Activated T-helper 1 cell treated with anti-CD3 and anti-CD28 coated beads, Interleukin-12 subunit alpha, Interleukin-12 subunit beta, Interleukin-2, Interleukin-4 antibody, amounts not matched to agents 30 ng/mL and 10 ng/mL and 1 ng/mL, durations not matched to agents 14 hours and 24 hours and 36 hours (primary cell): ENCODE measurements at places on chromosomes 3 and 15. TPM values are rescaled to one million over a fixed set of nuclear protein-coding genes. Genes with fewer than 3 reads are reported as not detected.

Gene TUSC7
- not detected in 2 replicates for total RNA-seq

Gene SNTN
- not detected in 2 replicates for total RNA-seq

Gene CLDN16
- not detected in 2 replicates for total RNA-seq

DNA sequence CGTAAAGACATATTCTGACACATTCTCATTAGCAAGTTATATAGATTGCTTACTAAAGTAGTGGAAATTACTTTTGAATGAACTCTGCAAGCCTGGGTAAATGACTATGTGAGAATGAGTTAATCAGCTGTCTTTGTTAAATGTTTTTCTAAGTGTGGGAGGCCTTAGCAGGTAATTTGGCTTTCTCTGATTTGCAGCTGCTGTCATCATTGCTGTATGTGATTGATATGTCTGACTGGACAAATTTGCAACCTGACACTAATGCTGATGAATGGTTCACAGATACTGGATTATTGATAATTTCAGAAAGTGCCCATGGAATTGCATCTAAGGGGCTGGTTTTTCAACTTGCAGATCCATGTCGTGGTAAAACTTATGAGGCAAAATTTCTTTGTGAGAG is 372.2 kb upstream of the SGO1 start:
- no peaks in the 10 kb centered on the region for H3K27me3 ChIP-seq
- H3K27ac ChIP-seq = no peak overlapping the region
- H3K4me3 ChIP-seq = no peak overlapping the region
- no peaks in the 10 kb centered on the region for H3K36me3 ChIP-seq
- H3K4me1 ChIP-seq = no peaks in the 10 kb centered on the region

DNA sequence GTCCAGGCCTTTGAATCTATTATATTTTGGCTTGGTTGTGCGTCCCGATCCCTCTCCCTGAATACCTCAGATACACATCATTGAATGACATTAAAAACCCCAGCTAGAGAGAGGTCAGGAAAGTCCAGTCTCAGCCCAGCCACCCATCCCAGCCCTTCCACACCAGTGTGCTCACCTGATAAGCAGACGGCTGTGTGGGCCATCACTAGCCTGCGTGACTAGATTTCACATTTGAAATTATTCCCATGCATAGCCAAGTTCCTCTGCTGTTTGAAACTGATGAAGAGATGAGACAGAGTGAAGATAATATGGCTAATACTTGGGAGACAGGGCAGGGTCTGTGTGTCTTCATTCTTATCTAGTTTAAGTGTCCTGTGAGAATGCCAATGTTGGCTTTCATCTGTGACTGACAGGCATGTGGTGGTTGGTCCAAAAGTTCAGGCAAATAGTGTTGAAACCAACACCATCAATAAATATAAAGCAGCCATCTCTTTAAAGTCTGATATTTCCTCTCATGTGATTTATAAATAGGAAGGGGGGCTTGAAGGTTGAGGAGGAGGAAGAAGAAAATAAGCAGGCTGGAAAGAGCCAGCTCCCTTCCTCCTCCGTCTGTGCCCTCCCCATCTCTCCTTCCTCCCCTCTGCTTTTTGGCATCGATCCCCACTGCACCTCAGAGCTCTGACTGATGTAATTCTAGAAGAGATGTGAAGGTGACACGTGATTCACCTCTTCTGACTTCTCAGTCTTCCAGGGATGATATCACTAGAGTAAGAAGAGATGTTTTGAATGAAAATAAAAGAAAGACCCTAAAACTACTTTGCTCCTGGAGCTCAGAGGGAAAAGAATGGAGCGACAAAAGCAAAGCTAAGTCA is 5.1 kb downstream of the FAM43A start:
- peaks cover 30% of the 10 kb centered on the region for H3K27me3 ChIP-seq
- H3K4me3 ChIP-seq = no peak overlapping the region
- DNase-seq = no peak
- H3K36me3 ChIP-seq = peaks cover 8% of the 10 kb centered on the region
- H3K4me1 ChIP-seq = peaks cover 34% of the 10 kb centered on the region

DNA sequence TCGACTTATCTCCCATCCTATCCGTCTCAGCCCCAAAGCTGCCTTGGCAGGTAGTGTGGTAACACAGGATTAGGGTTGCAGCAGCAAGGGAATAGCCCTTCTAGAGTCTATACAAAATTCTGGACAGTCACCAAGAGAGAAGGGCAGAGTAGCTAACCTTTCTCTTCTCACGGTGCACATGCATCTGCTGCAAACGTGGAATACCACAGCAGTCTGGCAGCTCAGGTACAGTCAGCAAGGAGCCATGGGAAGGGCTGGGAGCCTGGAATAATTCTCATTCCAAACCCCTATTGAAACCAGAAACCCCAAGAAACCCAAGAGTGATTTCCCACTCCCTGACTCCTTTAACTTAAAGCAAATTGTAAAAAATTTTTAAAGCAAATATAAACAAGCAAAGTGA is 92.3 kb upstream of the THRB start:
- H3K27ac ChIP-seq = no peak overlapping the region
- no peaks in the 10 kb centered on the region for H3K4me1 ChIP-seq
- no peaks in the 10 kb centered on the region for H3K36me3 ChIP-seq
- no peaks in the 10 kb centered on the region for H3K27me3 ChIP-seq
- H3K4me3 ChIP-seq = no peak overlapping the region

- H3K4me1 ChIP-seq = no peaks in the 10 kb centered on the region
- DNase-seq = no peak
- H3K4me3 ChIP-seq = no peak overlapping the region
- H3K27ac ChIP-seq = no peak overlapping the region
- H3K27me3 ChIP-seq = peaks cover 2% of the 10 kb centered on the region
Measured at GRCh38 chr15:80873366-80873952, 94.3 kb downstream of the CEMIP start.

DNA sequence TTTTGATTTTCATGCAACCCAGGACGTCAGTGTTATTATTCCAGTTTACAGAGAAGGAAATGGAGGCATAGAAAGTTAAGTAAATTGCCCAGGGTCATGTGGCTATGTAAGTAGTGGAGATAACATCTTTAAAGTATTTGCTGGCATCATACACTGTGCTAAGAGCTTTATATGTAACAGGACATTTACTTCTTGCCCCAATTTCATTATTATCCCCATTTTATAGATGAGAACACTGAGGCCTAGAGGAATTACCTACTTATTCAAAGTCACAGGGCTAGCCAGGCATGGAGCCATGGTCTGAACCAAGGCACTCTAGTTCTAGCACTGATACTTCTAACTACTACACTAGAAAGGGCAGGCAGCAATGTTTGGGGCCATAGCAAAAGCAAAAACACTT is 107.3 kb upstream of the ANKRD28 start:
- H3K4me3 ChIP-seq = no peak overlapping the region
- H3K27ac ChIP-seq = no peak overlapping the region
- H3K4me1 ChIP-seq = no peaks in the 10 kb centered on the region
- DNase-seq = no peak

DNA sequence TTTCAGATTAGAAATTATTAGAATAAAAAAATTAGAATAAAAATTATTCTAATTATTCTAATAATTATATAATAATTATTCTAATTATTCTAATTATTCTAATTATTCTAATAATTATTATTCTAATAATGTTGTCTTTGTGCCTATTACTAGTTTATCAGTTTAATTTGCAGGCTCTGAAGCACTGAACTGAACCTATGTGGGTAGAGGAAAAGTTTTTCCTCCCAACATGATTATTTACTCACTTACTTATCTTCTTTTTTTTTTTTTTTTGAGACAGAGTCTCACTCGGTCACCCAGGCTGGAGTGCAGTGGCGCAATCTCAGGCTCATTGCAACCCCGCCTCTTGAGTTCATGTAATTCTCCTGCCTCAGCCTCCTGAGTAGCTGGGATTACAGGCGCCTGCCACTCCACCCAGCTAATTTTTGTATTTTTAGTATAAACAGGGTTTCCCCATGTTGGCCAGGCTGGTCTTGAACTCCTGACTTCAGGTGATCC is 39.7 kb upstream of the C15orf39 start:
- H3K4me3 ChIP-seq = no peak overlapping the region
- peaks cover 6% of the 10 kb centered on the region for H3K4me1 ChIP-seq
- DNase-seq = no peak
- no peak overlapping the region for H3K27ac ChIP-seq
- no peaks in the 10 kb centered on the region for H3K36me3 ChIP-seq

DNA sequence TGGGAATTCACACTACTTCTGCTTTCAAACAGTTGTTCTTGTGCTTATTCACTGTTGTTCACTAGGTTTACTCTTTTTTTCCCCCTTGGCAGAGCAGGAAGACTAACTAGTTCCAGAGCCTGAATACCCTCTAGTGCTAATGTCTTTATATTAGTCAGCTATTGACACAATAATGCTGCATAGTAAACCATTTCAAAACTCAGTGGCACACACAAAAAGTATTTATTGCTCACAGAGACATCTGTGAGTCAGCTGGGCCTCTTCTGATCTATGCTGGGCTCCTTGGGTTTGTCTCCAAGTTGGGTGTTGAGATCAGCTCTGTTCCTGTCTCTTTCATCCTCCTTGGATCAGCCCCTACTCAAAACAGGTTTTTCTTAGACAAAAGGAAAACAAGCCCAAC is 51.1 kb downstream of the RSRC1 start:
- no peak for DNase-seq
- H3K27ac ChIP-seq = no peak overlapping the region
- H3K27me3 ChIP-seq = no peaks in the 10 kb centered on the region
- no peaks in the 10 kb centered on the region for H3K4me1 ChIP-seq

- no peak overlapping the region for H3K27ac ChIP-seq
- DNase-seq = no peak
- no peaks in the 10 kb centered on the region for H3K36me3 ChIP-seq
- H3K27me3 ChIP-seq = peaks cover 3% of the 10 kb centered on the region
- H3K4me1 ChIP-seq = peaks cover 22% of the 10 kb centered on the region
- no peak overlapping the region for H3K4me3 ChIP-seq
Measured at GRCh38 chr15:43242616-43243015, 21.8 kb upstream of the EPB42 start.

DNA sequence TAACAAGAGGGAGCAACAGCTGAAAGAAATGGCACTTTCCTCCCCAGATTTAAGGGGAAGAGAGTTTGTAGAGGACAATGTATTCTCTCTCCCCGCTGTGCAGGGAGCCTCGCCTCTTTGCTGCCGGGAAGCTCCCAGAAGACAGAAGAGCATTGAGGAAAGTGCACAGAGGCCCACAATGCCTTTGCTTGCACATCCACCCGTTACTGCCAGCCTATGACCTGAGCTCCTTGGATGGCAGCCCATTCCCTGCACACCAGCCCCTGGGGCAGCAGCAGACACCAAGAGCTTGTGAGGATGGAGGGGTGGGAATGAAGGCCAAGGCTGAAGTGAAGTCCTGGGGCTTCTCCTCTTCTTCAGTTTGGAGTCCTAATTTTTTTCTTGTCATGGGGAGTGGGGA is 67.0 kb downstream of the CLDN11 start:
- DNase-seq = no peak
- no peak overlapping the region for H3K4me3 ChIP-seq
- H3K27ac ChIP-seq = no peak overlapping the region
- H3K36me3 ChIP-seq = no peaks in the 10 kb centered on the region
- H3K27me3 ChIP-seq = peaks cover 8% of the 10 kb centered on the region

GRCh38 chr15:33508703-33509102 is 197.9 kb downstream of the RYR3 start:
- H3K27ac ChIP-seq = no peak overlapping the region
- H3K4me1 ChIP-seq = no peaks in the 10 kb centered on the region
- H3K36me3 ChIP-seq = no peaks in the 10 kb centered on the region
- no peak for DNase-seq

DNA sequence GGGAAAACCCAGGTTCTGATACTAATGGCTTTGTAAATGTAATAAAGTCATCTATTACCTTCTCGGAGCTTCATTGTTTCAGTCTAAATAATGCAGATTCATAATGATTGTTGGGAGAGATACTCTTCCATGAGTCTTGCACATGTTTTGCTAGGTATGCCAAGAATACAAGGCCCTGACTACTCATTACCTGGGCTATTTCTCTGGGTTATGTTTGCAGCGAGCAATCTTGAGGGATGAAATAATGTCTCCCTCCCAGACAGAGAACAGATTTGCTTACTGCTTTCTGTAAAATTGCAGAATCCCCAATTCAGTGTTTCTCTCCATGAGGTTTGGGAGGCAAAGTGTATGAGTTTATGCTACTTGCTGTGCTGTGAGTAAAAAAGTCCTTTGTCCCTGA is 6.2 kb upstream of the CLASP2 start:
- peaks cover 6% of the 10 kb centered on the region for H3K27me3 ChIP-seq
- DNase-seq = no peak
- no peaks in the 10 kb centered on the region for H3K36me3 ChIP-seq

- H3K27me3 ChIP-seq = no peaks in the 10 kb centered on the region
- DNase-seq = no peak
- peaks cover 21% of the 10 kb centered on the region for H3K36me3 ChIP-seq
- H3K4me1 ChIP-seq = peaks cover 53% of the 10 kb centered on the region
- H3K27ac ChIP-seq = peak overlapping the region; percentile 27
- H3K4me3 ChIP-seq = peak overlapping the region; percentile 90
Measured at GRCh38 chr3:153165261-153165681, 3.2 kb downstream of the RAP2B start.

DNA sequence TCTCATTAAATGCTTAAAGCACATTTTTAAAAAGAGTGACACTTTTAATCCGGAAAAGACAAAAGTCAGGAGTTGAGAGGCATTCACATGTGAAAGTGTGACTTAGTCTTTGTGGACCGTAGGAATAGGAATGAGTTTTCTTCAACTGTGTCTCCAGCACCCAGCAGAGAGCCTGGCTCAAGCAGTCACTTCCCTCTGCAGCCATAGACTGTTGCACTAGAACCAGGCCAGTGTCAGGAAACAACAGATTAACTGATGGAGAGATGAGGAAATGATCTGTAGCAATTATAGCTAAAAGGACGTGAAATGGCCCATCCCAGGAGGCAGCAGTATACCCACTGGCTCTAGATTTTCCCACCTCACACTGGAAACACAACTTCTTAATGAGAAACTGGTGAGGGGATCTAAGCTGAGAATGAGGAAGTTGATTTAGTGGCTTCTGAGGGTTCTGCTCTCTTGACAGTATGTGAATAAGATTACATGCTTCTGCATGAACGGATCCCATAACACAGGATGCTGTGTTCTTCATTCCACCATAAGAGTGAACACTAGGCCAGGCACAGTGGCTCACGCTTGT is 19.8 kb downstream of the CFAP92 start:
- H3K36me3 ChIP-seq = no peaks in the 10 kb centered on the region
- H3K27me3 ChIP-seq = peaks cover 16% of the 10 kb centered on the region
- H3K4me1 ChIP-seq = peaks cover 10% of the 10 kb centered on the region
- H3K4me3 ChIP-seq = no peak overlapping the region

- H3K36me3 ChIP-seq = peaks cover 26% of the 10 kb centered on the region
- H3K4me3 ChIP-seq = no peak overlapping the region
- H3K4me1 ChIP-seq = peaks cover 28% of the 10 kb centered on the region
- DNase-seq = no peak
- H3K27ac ChIP-seq = peak overlapping the region; percentile 87
Measured at GRCh38 chr15:25832158-25832557, 31.0 kb downstream of the ATP10A start.

GRCh38 chr3:151267066-151267465 is 11.3 kb downstream of the P2RY14 start:
- H3K27me3 ChIP-seq = peaks cover 5% of the 10 kb centered on the region
- H3K4me1 ChIP-seq = peaks cover 76% of the 10 kb centered on the region

- H3K4me3 ChIP-seq = no peak overlapping the region
- DNase-seq = no peak
- H3K36me3 ChIP-seq = no peaks in the 10 kb centered on the region
- H3K27me3 ChIP-seq = peaks cover 25% of the 10 kb centered on the region
Measured at GRCh38 chr3:139534455-139534812, 5.1 kb downstream of the RBP1 start.
